ENCODE measurements at places on chromosomes 1 and 21.

DNA sequence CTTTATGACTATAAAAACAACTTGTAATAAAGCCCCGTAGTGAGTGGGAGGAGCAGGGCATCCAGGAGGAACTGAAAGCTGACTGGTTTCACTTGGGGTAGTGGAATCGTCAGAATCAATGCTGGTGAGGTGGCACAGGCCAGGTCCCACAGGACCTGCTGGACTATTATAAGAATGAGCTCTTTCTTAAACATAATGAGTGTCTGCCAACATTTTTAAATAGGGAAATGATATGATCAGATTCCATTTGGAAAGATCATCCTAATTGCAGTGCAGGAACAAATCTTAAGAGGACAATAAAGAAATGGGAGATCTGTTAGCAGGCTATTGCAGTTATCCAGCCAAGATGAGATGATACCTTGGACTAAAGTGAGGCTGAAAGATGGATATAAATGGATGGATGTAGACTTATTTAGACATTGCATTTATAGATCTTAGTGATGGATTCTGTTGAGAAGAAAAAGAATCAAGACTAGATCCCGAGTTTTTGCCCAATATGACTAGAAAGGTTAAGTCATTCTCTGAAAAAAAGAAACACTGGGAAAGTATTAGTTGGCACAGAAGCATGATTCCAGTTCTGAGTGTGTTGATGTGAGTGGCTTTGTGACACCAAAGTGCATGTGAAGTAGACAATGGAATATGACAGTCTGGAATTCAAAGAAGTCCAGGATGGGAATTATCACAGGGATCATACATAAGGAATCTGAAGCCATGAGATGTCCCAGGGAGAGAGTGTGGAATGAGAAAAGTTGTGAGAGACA is 153.3 kb upstream of the SGIP1 start:
- no peak for DNase-seq

DNA sequence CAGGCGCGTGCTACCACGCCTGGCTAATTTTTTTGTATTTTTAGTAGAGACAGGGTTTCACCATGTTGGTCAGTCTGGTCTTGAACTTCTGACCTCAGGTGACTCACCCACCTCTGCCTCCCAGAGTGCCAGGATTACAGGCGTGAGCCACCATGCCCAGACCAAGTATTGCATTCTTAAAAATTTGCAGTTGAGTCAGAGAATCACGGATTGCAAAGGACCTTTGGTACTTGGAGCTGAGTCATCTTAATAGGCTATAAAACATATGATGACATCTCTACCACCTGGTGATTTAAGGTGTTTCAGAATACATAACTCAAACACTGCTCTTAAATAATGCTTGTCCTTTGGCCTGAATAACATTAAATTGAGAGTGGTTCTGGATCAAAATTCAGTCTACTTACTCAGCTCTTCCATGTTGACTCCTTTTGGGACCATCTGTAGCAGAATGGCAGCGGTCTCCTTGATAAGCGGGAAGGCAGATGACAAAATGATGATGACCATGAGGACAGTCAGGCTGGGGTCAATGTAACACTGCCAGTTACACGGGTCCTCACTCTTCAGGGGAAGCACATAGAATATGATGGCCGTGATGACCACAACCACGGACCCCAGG is 10.4 kb downstream of the SLC30A10 start:
- DNase-seq = peak; percentile 6

GRCh38 chr1:115647919-115648650 is 6.3 kb downstream of the VANGL1 start:
- DNase-seq = no peak

DNA sequence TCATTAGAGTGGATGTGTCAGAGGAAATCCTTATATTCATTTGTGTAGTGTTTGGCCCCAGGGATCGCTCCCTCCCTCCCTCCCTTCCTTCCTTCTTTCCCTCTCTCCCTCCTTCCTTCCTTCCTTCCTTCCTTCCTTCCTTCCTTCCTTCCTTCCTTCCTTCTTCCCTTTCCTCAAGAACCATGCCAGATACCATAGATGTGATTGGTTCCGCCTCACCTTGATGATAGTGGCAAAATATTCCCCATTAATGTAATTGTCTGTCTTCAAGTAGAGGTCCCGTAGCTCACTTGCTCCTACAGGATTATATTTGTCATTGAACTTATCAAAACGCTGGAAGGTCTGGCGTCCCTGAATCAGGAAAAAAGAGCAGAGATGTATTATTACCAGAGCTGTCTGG is 7.8 kb upstream of the DENND2C start:
- no peak for DNase-seq

GRCh38 chr1:209103092-209103491 is 480.4 kb upstream of the CAMK1G start:
- no peak for DNase-seq

- no peak for DNase-seq
Observed at GRCh38 chr1:37650173-37650572, 15.5 kb upstream of the RSPO1 start.

DNA sequence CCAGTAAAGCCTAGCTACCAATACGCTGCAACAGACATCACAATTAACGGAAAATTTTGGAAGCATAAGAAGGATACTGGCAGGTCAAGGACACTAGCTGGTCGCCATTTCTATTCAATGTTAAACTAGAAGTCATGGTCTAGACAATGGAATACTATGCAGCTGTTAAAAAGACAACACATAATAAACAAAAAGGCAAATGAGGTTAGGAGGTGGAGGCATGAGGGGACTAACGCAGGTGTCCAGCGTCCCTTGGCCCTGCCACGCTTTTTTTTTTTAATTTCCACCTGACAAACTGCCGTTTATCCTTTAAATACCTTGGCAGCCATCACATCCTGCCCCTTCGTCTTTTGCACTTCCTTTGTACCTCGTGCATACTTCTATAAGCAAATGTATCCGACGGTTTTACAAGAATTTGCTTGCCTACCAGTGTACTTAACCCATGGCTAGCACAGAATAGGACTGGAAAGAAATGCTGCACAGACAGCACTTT is 698 bp upstream of the SLC22A15 start:
- no peak for DNase-seq

- DNase-seq = no peak
Observed at GRCh38 chr21:16863362-16863905, 649.4 kb upstream of the CXADR start.

- DNase-seq = peak; percentile 78
Observed at GRCh38 chr1:1324524-1325287, at the start of the genes CPTP and INTS11. CPTP (plus strand) TSS chr1:1324802; CDS start chr1:1326911, 2,109 bp downstream. INTS11 (minus strand) TSS chr1:1324660; CDS start chr1:1324608, 52 bp downstream.

DNA sequence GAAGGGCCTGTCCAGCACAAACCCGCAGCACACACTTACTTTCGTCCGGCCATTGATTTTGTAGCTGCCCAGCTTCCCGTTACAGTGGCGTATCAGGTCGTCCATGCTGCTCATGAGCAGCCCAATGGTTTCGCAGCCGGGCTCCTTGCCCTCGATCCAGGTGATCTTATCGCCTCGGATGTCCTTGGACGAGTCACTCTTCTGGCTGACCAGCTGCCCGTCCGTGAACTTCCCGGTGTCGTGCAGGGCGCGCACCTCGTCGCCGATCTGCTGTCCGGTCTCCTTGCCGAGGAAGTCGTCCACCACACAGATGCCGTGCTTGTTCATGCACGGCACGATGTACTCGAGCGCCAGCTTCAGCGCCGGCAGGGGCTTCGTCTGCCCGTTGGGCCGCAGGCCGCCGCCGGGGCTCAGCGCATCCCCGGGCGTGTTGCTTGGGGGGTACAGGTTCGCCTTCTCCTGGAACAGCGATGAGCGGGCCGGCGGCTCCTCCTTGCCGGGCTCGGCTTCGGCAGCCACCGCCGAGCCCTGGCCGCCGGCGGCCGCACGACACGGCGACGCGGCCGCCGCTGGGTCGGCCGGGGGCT is 1.0 kb downstream of the EGLN1 start:
- DNase-seq = peak; percentile 47

GRCh38 chr1:165647517-165647916 is 16.5 kb downstream of the MGST3 start:
- no peak for DNase-seq

DNA sequence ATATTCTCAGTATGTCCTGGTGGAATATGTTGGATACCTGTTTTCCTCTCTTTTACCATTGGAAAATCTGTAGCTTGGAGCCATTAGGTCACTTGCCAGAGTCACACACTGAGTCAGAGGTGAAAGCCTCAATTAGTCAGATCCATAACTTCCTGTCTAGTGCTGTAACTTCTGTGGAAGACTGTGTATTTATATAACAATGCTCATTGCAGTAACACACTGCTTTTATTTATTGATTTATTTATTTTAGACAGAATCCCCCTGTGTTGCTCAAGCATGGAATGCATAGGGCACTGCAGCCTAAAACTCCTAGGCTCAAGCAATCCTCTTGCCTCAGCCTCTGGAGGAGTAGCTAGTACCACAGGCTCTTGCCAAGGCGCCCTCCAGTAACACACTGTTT is 1.3 kb upstream of the DOCK7 start:
- DNase-seq = peak; percentile 80

- DNase-seq = peak; percentile 77
Observed at GRCh38 chr1:159900086-159900680, at the start of gene CFAP45. CFAP45 (minus strand) TSS chr1:159900165; CDS start chr1:159900098, 67 bp downstream.

DNA sequence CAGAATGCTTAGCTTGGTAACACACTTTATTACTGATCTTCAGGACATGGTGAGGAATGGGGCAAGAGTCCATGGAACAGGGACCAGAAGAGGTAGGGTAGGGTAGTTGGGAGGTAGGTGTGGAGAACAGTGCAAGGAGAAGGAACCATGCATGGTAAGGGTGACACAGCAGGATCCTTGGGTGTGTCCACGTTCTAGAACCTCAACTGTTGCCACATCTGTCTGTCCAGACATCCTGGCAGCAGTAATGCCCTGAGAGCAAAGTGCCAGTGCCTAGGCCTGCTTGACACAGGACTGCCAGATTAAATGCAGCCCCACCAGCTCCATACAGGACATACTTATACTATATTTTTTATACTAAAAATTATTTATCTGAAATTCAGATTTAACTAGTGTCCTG is 13.9 kb downstream of the DMAP1 start:
- peak; percentile 5 for DNase-seq

DNA sequence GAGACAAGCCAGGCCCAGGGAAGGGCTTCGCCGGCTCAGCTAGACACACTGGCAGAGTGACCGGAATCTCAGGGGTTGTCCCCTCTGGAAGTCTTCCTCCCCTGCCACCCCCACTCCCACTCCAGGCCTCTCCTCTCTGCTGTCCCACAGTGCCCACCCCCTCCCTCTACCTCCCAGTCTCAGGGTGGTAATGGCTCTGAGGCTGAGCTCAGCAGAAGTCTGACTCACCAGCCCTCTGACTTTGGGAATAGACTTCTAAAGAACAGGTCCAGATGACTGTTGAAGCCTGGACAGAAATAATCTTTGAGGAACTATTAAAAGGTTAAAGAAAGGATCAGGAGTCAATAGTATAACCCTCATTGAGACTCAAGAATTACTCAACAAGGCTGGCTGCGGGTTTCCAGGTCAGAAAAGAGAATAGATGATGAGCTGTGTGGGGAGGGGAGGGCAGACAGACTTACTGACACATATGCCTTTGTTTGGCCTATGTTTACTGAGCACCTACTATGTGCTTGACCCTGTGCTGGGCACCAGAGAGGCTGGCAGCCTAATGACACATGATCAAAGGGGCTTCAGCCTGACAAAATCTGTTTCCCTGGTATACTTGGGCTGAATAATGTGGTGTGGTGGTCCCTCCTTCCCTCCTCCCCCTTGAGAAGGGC is 8.2 kb downstream of the HCRTR1 start:
- peak; percentile 75 for DNase-seq

DNA sequence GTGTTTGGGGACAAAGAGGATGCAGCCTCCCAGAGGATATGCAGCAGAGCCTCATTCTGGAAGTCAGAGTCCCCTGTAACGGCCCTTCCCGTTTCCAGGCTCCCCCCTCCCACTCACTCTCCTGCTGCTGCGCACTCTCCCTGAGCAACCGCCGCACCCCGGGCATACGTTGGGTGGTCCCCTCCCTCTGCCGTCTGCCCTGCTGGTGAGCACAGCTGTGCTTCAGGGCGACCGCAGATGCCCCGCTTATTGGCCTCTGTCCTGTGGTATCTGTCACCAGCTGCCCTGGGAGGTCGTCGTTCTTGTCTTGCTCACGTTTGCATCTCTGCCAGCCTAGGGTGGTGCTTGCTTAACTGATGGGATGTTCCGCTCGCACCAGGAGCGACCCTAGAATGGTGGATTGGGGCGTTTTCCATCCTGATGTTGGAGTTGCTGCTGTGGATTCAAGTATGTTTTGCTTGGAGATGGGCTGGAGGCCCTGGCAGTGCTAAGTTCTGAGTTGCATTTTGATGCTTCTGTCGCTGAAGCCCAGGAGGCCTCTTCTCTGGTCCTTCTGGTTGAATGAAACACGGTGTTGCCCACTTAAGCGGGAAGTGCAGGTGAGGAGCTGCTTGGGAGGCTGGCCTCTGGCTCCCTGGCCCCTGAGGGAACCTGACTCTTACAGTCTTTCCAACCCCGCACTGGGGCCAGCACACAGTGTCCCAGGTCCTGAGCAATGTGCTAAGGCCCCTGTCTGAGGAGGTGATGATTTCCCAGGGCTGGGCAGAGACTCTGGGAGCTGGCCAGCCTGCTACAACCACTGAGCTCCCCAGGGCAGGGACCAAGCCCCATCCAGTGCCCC is 3.2 kb downstream of the TMEM201 start:
- no peak for DNase-seq

DNA sequence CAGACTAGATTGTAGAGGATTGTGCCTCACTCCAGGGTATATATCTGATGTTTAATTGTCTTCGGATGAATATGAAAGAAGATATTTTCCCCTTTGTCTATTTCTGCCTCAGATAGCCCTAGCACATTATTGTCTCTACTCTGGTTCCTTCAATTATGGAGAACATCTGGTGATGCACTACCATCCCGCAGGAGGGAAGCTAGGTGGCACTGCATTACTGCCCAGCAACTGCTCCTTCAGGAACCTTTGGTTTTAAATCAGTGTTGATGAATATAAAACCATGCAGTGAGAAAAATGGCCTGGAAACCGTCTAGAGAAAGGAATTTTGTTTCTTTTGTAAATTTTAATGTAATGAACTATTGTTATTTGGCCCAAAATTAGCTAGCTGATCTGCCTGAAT is 68.5 kb downstream of the GPR88 start:
- DNase-seq = peak; percentile 65

- DNase-seq = no peak
Observed at GRCh38 chr1:35605867-35606182, 32.7 kb downstream of the TFAP2E start.

- no peak for DNase-seq
Observed at GRCh38 chr1:56099766-56100265, 479.5 kb downstream of the PLPP3 start.

- peak; percentile 79 for DNase-seq
Observed at GRCh38 chr1:194366705-194367104, 1180.3 kb upstream of the B3GALT2 start.

- no peak for DNase-seq
Observed at GRCh38 chr1:93976291-93976690, 67.1 kb upstream of the GCLM start.

- DNase-seq = no peak
Observed at GRCh38 chr21:18161841-18162240, 82.8 kb upstream of the CHODL start.

DNA sequence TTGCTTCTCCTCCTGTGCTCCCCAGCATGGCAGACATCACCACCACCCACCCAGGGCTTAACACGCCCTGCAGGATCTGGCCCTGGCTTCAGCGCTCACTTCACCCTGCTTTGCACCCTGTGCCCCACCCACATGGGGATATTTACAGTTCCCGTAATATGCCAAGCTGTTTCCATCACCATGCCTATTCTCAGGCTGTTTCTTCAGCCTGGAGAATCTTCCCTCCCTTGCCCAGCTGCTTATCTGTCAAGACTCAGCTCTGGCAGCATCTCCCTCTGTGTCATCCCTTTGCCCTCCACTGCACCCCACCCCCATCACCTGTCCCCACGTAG is 3.6 kb upstream of the AHCYL1 start:
- no peak for DNase-seq

- DNase-seq = no peak
Observed at GRCh38 chr1:47992720-47993415, 4.3 kb downstream of the TRABD2B start.

GRCh38 chr1:5745800-5746610 is 246.2 kb downstream of the NPHP4 start:
- peak; percentile 25 for DNase-seq

Measured in fibroblast of lung (primary cell).